ENCODE measurements at places on chromosomes 2 and 18.
A peak's percentile ranks its signal among the peaks of the same experiment; 100 is the strongest.

DNA sequence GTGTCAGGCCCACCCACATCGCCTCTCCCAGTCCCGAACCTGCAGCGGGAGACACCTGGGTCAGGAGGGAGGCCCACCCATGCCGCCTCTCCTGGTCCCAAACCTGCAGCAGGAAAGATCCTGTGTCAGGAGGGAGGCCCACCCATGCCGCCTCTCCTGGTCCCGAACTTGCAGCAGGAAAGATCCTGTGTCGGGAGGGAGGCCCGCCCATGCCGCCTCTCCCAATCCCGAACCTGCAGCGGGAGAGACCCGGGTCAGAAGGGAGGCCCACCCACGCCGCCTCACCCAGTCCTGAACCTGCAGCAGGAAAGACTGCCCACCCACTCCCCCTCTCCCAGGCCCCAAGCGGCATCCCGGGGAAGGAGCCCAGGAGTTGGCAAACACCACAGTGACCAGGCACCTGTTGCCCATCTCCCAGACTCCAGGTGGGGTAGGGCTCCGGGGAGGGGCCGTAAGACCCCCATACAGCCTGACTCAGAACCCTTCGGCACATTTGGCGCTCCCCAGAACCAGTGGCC is 7.8 kb downstream of the SLC66A2 start:
- DNase-seq, result no peak

DNA sequence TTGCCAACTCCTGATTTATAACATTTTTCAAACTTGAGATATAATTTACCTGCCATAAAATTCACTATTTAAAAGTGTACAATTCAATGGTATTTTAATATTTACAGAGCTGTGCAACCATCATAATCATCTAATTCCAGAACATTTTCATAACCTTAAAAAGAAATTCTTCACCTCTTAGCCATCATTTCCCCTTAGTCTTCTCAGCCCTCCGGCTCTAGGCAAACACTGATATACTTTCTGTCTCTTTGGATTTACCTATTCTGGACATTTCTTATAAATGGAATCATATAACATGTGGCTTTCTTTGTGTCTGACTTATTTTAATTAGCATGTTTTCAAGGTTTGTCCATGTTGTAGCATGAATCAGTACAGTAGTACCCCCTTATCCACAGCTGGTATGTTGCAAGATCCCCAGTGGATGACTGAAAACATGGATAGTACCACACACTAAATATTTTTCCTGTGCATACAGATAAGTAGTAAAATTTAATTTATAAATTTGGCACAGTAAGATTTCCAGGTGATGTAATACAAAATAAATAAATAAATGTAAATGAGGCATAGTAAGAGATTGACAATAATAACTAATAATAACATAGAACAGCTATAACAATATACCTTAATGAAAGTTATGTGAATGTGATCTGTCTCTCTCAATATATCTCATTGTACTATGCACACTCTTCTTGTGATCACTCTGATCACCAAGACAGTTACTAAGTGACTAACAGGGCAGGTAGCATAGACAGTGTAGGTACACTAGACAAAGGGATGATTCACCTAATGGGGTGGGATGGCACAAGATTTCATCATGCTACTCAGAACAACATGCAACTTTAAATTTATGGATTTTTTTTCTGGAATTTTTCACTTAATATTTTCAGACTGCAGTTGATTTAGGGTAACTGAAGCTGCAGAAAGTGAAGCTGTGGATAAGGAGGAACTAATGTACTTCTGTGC is 73.1 kb downstream of the RAB3GAP1 start:
- DNase-seq, result peak; percentile 11

DNA sequence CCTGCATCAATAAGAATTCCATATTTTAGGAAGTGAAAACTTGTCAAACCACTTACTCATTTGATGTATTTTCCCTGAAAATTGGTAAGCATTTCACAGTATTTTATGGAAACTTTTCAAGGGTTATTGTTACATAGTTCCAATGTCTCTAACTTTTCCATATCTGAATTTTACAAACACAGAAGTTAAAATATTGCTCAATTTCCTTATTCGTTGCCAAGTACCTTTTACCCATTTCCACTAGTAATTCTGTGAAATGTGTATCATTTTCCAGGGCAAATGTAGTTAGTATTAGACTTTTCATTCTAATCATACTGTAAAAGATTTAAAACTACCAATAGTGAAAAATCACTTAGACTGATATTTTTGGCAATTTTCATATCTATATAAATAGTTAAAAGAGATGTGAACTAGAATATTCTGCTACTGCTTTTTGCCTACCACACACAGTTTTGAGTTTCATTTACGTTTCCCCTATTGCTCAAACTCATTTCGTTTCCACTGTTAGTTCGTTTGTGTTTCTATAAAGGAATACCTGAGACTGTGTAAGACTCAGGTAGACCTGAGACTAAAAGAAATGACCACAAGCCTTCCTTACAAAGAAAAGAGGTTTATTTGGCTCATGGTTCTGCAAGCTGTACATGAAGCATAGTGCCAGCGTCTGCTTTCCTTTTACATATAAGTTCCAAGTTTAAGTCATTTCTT is 86.3 kb downstream of the PMS1 start:
- DNase-seq, result no peak

- peak; percentile 61 for DNase-seq
Observed at GRCh38 chr2:86221066-86221684, 21.9 kb downstream of the MRPL35 start.

DNA sequence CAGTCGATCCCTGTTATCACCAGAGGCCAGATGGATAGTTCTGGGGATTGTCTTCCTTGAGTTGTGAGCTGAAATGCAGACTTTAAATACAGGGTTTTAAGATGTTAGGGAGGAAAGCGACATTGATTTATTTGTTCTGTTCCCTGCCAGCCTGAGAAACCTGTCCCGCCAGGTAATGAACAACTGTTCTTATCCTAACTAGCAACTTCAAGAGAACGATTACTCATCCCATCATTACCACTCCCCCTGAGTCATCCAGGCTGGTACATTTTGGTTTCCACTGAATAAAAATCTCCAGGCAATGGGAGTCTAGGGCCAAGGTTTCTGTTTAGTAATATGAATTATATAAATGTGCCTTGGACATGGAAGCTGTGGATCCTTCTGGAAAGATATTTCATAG is 131.2 kb downstream of the LYPD6B start:
- DNase-seq, result no peak

- no peak for DNase-seq
Observed at GRCh38 chr2:238091436-238092060, 8.6 kb upstream of the ESPNL start.

- DNase-seq, result no peak
Observed at GRCh38 chr2:67645280-67646138, 248.4 kb downstream of the ETAA1 start.

DNA sequence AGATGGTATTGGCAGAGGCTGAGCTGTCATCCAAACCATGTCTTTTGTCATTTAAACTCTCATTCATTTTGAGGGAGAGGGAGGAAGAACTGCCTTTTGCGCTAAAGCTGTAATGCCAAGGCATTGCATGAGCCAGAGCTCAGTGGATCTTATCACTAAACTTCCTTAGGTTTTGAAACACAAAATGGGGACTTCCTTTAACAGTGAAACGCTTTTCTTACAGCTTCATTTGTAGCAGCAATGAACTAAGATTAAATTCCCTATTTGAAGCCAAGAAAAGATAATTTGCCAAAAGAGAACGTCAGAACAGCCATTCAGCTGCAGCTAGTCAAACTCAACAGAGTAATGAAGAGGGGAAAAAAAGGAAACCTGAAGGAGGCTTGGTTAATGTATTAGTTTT is 143.5 kb upstream of the MMADHC start:
- no peak for DNase-seq

GRCh38 chr2:219090436-219091299 is 29.9 kb upstream of the IHH start:
- no peak for DNase-seq

DNA sequence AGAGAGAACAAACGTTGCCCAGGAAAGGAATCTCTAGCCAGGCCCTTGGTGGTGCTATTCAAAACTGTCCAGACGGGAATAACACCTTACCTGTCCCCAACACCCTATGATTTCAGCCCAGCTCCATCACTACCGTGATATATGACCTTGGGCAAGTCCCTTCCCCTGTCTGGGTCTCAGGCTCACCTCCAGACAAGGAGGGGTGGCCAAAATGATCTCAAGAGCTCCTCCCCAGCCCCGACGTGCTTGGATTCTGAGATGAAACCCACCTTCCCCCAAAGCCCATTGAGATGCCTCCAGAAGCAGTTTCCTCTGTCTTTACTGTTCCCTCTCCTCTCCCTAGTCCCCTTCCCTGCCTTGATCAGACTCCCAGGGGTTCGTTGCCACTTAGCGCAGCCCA is 1.5 kb downstream of the KCNK3 start:
- DNase-seq, result no peak

DNA sequence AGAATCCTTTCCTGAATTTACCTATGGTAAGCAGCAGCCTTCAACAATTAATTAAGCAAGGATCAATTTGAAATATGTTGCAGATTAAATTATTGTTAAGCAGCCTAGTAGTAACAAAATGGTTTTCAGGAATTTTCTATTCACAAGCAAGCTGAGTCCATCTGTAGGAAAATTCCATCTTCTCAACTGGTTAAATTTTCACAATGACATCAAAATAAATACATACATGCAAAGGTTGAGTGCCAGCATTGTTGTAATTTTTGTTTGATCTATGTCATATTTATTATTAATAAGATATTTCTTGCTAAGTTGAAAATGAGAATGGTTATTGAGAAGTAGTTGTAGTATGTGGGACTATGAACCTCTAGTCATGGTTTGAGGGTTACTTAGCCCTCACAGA is 15.3 kb upstream of the TFPI start:
- DNase-seq, result no peak
